ENCODE measurements at places on chromosomes 7 and 10. TPM values are rescaled to one million over a fixed set of nuclear protein-coding genes. Genes with fewer than 3 reads are reported as not detected.
A peak's percentile ranks its signal among the peaks of the same experiment; 100 is the strongest.

GRCh38 chr7:37669818-37670217 is 13.7 kb upstream of the GPR141 start:
- no peak overlapping the region for H3K27ac ChIP-seq
- DNase-seq = no peak
- no peaks in the 10 kb centered on the region for H3K36me3 ChIP-seq
- peaks cover 10% of the 10 kb centered on the region for H3K27me3 ChIP-seq
- no peaks in the 10 kb centered on the region for H3K4me1 ChIP-seq

DNA sequence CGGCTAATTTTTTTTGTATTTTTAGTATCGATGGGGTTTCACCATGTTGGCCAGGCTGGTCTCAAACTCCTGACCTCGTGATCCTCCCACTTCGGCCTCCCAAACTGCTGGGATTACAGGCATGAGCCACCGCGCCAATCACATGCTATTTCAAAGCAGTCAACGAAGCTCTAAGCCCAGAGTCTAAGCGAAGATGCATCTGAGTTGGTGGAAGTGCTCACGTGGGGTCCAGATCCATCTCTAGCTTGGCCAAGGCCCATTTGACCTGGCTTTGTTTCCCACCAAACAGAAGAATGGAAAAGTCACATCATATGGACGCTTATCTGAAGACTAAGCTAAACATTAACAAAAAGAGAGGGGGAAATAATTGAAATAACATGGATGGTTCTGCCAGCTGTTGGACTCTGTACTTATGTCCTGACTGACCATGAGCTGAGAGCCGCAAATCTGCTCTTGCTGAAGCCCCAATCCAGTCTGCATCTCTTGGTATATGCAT is 3.8 kb upstream of the GTF2I start:
- H3K27ac ChIP-seq = no peak overlapping the region
- no peak for DNase-seq
- H3K4me1 ChIP-seq = peaks cover 55% of the 10 kb centered on the region
- no peaks in the 10 kb centered on the region for H3K27me3 ChIP-seq

DNA sequence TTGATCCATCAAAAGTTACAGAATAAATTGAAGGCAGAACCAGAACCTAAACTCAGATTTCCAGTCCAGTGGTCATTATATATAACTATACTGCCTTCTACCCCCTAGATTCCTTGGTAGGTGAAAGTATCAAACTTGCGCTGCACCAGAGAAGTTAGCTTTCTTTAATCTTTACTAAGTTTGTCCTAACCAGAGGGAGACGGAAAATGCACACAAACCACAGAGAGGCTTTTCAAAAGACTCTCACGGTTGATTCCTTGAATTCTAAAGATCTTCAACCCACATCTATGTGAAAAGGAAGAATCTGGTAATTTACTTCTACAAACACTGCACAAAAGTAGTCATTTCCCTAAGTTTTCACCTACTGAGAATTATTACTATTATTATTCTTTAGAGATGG is 18.2 kb upstream of the KIAA1549 start:
- no peak overlapping the region for H3K27ac ChIP-seq
- H3K36me3 ChIP-seq = peaks cover under 1% of the 10 kb centered on the region
- no peak overlapping the region for H3K4me3 ChIP-seq

DNA sequence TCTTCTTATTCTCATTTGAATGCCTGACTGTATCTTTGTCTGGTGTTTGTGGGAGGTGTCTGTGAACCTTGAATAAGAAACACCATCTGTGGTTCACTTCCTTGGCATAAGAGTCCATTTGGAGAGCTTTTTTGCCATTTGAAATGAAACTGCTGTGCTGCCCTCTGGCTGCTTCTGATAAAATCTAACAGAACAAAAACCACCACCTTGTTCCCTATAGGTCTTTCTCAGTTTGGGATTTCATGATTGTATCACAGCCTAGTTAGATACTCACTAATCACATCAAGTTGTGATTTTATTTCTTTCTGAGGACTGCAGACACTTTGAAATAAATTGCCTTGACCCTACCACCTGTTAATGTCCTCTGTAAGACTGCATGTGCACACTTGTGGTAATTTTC is 102.7 kb upstream of the FAM13C start:
- no peaks in the 10 kb centered on the region for H3K27me3 ChIP-seq
- DNase-seq = no peak
- no peak overlapping the region for H3K27ac ChIP-seq
- H3K4me3 ChIP-seq = no peak overlapping the region

- DNase-seq = no peak
- H3K36me3 ChIP-seq = no peaks in the 10 kb centered on the region
- H3K4me1 ChIP-seq = peaks cover 15% of the 10 kb centered on the region
- H3K4me3 ChIP-seq = no peak overlapping the region
Measured at GRCh38 chr7:123771256-123771655, 22.5 kb upstream of the WASL start.

DNA sequence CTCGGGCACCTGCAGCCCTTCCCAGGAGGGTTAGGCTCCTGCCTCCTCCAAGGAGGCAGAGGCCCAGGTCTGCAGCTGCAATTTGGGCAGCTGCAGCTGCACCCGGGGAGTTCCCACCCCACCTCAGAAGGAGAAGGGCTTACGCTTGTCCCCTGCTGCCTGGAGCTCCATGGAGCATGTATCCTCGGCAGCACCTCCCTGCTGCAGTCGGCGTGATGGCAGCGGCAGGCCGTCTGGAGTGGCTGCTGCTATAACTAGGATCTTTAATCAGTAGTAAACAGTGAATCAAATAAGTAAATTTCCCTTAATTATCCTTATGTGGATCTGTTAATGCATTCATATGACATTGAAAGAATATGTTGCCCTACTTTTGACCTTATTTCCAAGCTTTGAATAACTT is 167.0 kb downstream of the PON1 start:
- no peaks in the 10 kb centered on the region for H3K27me3 ChIP-seq
- H3K27ac ChIP-seq = no peak overlapping the region
- H3K4me3 ChIP-seq = no peak overlapping the region
- no peaks in the 10 kb centered on the region for H3K4me1 ChIP-seq
- no peak for DNase-seq

- H3K27ac ChIP-seq = no peak overlapping the region
- no peaks in the 10 kb centered on the region for H3K27me3 ChIP-seq
- no peak overlapping the region for H3K4me3 ChIP-seq
- no peak for DNase-seq
Measured at GRCh38 chr10:23114228-23114850, 19.0 kb downstream of the MSRB2 start.

GRCh38 chr10:91907914-91908336 is 1.4 kb downstream of the FGFBP3 start:
- peaks cover 16% of the 10 kb centered on the region for H3K36me3 ChIP-seq
- H3K4me1 ChIP-seq = peaks cover 28% of the 10 kb centered on the region
- peak overlapping the region; percentile 80 for H3K4me3 ChIP-seq
- no peak for DNase-seq
- peaks cover 5% of the 10 kb centered on the region for H3K27me3 ChIP-seq

DNA sequence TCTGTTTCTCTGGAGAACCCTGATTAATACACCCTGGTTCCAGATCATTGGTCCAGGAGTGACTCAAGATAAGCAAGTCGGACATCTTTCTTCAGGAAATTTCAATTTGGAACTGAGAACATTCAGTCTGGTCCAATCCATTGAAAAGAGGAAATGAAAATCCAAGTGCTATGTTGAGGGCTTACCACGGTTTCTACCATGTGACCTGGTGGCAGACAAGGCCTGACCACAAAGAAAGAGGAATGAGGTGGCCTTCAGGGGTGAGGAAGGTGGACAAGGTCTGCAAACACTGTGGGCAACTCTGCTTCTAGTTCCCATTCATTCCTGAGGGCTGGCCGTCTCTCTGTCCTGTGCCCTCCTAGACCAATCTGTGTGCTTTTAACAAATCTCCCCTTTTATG is 149.2 kb upstream of the GHITM start:
- H3K4me3 ChIP-seq = no peak overlapping the region
- H3K27ac ChIP-seq = no peak overlapping the region
- DNase-seq = no peak
- no peaks in the 10 kb centered on the region for H3K4me1 ChIP-seq

DNA sequence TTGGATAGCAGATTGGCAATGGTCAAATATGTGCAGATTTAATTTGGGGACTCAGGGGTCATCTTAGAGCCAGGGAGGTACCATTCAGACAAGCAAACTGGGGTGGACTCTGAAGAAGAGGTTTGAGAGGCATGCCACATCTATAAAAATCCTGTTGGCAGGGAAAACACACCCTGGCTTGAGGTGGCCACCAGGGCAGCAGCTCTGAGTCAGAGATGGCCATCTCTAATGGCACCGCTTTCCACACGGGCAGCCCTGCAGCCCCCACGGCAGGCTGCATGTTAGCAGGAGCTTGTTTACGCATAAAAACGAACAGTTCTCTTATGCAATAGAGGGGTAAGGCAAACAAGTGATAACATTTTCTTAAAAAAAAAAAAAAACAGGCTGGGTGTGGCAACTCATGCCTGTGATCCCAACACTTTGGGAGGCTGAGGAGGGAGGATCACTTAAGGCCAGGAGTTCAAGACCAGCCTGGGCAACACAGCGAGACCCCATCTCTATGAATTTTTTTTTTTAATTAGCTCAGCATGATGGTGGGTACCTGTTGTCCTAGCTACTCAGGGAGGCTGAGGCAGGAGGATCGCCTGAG is 14.9 kb downstream of the DLG5 start:
- no peaks in the 10 kb centered on the region for H3K36me3 ChIP-seq
- no peak overlapping the region for H3K4me3 ChIP-seq
- no peak overlapping the region for H3K27ac ChIP-seq
- no peaks in the 10 kb centered on the region for H3K4me1 ChIP-seq
- DNase-seq = no peak

DNA sequence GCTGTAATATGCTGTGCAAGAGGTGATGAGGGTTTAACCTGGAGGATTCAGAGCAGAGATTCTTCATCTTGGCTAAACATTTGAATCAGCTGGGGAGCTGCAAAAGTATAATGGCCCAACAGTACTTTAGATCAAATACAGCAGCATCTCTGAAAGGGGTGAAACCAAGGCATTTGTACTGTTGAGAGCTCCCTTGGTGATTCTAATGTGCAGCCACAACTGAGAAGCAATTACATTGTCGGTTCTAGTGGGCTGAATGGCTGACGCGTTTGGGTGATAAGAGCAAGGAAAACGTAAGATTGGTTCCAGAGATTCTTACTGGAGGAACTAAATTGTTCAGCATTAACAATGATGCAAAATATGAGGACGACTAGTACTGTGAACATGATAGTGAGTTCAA is 269.7 kb downstream of the AGMO start:
- no peak overlapping the region for H3K27ac ChIP-seq
- H3K4me3 ChIP-seq = no peak overlapping the region
- no peaks in the 10 kb centered on the region for H3K4me1 ChIP-seq
- no peak for DNase-seq
- H3K27me3 ChIP-seq = no peaks in the 10 kb centered on the region

DNA sequence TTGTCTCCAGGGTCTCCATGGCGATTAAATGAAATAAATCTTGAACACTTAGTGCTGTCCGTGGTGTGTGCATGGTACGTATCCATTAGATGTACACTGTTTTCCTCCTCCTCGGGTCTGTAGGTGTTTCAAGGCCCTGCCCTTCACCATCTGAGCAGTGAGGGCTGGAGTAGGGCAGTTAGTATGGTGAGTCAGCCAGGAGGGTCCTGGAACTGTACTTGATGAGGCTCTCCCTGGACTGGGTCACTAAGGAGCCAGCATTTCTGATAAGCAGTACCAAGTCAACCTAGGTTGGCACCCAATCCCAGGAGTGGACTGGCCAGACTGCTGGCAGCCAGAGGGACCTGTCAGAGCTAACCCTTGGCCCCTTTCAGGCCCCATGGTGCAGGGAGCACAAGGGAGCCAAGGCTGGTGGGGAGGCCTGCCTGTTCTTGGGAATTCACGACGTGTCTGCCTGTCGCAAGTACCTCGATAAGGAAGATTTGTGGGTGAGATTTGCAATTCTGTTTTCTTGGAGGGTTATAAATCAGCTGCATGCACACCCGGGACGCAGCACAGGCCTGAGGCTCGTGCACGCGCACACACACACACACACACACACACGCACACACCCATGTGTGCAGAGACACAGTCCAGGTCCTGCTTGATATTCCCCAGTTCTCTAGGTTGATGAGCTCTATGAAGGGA is 114.2 kb downstream of the ZMIZ1 start:
- H3K27me3 ChIP-seq = no peaks in the 10 kb centered on the region
- no peak overlapping the region for H3K27ac ChIP-seq
- H3K4me3 ChIP-seq = no peak overlapping the region
- no peak for DNase-seq

GRCh38 chr10:17383801-17384555 is 70.4 kb downstream of the ST8SIA6 start:
- no peaks in the 10 kb centered on the region for H3K4me1 ChIP-seq
- no peak overlapping the region for H3K4me3 ChIP-seq
- DNase-seq = no peak
- peaks cover 6% of the 10 kb centered on the region for H3K27me3 ChIP-seq
- H3K27ac ChIP-seq = no peak overlapping the region
- no peaks in the 10 kb centered on the region for H3K36me3 ChIP-seq

DNA sequence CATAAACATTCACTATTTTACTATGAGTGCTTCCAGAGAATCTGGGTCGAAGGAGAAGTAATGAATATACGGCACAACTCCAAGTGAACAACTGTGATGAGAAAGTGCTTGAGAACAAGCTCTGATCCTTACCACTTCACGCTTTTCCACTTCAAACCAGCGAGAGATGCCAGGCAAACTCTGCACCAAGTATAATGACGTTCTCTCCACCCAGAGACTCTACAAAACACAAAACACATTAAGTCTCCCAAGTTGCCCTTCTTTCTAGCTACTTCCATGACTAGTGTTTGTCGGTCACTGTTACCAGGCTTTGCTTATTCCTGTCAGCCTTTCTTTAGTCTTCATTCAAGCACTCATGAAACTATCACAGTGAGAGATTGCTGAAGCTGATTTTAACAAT is 193.1 kb upstream of the IMMP2L start:
- no peaks in the 10 kb centered on the region for H3K4me1 ChIP-seq
- H3K4me3 ChIP-seq = no peak overlapping the region
- no peak for DNase-seq
- H3K36me3 ChIP-seq = no peaks in the 10 kb centered on the region
- peaks cover 3% of the 10 kb centered on the region for H3K27me3 ChIP-seq

DNA sequence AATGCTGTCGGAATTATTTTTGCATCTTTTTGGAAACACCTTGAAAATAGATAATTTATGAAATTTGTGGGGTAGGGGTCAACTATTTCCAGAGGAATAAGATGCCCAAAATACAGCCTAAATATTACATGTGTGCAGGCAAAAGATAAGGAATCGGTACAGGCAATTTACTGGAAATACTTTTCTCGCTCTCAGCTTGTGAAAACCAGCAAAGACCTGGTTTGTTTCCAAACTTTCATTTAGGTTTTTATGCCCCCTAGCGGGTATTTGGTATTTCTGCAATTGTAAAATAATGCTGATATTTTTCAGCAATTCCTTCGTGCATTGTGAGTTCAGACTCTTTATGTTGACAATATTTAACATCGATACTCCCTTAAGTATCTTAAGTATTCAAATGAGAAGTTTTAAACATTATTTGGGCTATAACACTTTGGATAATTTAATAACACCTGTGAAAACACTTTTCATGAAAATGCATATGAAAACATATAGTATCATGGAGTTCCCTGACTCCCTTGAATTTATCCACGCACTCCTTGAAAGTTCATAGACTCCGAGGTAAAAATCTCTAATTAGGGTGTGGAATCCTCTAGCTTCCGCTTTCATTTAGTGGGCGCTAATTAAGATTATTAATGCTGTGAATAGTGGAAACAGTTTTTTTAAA is 132.4 kb downstream of the TSPAN12 start:
- DNase-seq = no peak
- H3K4me3 ChIP-seq = no peak overlapping the region
- no peaks in the 10 kb centered on the region for H3K4me1 ChIP-seq
- H3K27ac ChIP-seq = no peak overlapping the region
- H3K27me3 ChIP-seq = no peaks in the 10 kb centered on the region
- no peaks in the 10 kb centered on the region for H3K36me3 ChIP-seq

IGFBP1 gene
- total RNA-seq = not detected

SFTPA1 gene
- not detected for total RNA-seq

PPA1 gene
- 155 TPM for total RNA-seq

Data from activated CD4-positive, alpha-beta memory T cell treated with anti-CD3 and anti-CD28 coated beads, Interleukin-2, amount 10 ng/mL, durations not matched to agents 7 days and 5 days (primary cell).